ENCODE measurements at places on chromosomes 6 and 20.

DNA sequence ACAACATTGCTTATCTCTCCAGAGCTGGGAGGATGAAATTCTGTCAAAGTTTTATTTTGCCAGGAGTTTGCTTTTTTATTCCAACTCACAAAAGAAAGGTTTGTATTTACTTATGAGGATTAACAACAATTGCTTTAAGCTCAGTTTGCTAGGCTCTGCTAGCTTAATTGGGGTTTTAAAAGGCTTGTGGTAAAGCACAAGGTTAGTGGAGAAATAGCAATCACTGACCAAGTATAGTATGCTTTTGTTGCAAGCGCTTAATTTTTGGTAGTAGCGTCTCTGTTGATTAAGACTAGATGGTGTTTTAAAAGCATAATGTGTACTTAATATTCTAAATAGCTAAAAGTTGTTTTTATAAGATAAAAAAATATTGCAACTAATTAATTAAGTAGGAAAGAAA is 45.7 kb downstream of the TINAG start:
- no peak for DNase-seq

DNA sequence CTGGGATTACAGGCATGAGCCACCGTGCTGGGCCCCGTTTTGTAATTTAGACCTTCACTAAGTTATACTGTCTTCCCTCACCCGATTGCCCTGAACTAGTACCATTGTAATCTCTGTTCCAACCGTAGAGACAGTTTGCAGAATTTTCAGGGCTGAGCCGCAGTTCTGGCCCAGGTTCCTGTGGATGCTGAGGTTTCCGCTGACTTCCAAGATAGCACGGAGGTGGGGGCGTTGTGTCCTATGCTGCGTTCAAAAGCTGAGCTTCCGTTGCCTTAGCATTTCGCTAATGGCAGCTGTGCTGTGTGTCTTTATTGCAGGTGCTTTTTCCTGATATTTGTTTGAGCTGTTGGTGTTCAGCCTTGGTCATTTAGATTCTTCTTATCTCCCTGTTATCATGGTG is 137.0 kb downstream of the SOX4 start:
- no peak for DNase-seq

GRCh38 chr6:5279891-5280338 is 18.6 kb downstream of the FARS2 start:
- DNase-seq, result no peak

DNA sequence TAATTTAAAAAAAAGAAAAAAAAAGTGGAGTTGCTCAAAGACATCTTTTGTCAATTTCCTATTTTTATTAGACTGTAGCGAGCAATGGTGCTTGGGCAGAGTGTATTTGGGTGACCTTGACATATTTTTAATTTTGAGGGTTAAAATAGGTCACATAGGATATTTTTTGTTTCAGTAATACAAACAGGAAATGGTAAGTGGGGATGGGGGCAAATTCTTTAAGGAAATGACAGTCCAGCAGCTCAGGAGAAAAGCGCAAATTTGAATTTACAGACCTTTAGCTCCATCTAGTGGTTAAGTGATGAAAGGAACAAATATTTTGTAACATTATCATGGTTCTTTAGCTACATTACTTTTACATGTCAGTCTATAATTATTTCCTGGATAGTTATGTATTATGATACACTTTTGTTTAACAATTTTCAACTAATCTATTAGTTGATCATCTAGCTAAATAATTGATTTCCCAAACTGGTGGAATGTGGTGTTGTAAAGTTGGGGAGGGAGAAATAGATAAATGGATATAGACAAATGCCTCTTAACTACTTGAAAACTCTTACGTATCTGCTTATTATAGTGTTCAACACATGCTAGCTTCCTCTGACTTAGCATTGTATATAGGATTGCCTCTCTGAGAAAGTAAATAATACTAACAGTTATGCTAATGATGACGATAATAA is 10.0 kb downstream of the CITED2 start:
- DNase-seq, result no peak

- no peak for DNase-seq
Observed at GRCh38 chr20:23649242-23649641, 11.5 kb upstream of the CST3 start.

- no peak for DNase-seq
Observed at GRCh38 chr20:23587631-23588030, 18.1 kb downstream of the CST9 start.

DNA sequence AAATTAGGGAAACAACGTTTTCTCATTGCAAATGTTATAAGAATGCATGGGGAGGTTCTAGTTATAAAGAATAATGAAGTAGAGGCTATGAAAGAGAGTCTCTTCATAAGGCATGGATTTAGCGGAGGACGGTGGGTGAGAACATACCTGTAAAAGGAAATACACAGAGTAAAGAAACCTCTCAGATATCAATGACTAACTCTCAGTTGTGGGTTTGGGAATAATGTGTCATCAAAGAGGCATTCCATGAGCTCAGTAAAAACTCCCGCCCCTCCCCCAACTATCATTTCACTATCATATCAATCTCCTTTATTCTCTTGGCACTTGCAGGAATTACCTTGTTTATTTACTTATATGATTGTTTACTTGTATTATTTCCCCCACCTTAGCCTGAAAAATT is 695.4 kb downstream of the PTPRT start:
- DNase-seq, result no peak
